Activated naive CD4-positive, alpha-beta T cell treated with anti-CD3 and anti-CD28 coated beads, Interleukin-2, amount 10 ng/mL, durations not matched to agents 7 days and 5 days (primary cell): ENCODE measurements at places on chromosomes 5 and 9.

- DNase-seq: no peak
These were observed 172.5 kb downstream of the CRB2 start for GRCh38 chr9:123528501-123528900.

- peak; percentile 28 for DNase-seq
These were observed 11.6 kb downstream of the NAIP start for GRCh38 chr5:71013575-71013974.

DNA sequence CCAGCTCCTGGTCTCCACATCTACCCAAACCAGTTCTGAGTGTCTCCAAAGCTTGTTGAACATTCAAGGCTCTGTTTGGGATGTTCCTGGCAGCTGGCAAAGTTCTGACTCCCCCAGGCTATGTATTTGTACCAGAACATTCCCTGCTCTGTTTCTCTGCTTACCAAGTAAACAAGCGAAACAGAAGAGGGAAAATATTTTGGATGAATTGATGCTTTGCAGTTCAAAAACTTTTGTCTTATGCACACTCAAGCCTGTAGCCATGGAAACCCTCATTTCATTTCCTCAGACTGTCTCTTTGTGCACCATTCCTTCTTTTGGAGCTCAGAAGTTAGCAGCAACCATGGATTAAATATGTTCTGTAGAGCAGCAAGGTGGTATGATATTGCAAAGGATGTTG lies 145.8 kb downstream of the ACTL7B start:
- DNase-seq: no peak

GRCh38 chr5:181098762-181099601 lies 32.0 kb downstream of the OR2V1 start:
- no peak for DNase-seq

DNA sequence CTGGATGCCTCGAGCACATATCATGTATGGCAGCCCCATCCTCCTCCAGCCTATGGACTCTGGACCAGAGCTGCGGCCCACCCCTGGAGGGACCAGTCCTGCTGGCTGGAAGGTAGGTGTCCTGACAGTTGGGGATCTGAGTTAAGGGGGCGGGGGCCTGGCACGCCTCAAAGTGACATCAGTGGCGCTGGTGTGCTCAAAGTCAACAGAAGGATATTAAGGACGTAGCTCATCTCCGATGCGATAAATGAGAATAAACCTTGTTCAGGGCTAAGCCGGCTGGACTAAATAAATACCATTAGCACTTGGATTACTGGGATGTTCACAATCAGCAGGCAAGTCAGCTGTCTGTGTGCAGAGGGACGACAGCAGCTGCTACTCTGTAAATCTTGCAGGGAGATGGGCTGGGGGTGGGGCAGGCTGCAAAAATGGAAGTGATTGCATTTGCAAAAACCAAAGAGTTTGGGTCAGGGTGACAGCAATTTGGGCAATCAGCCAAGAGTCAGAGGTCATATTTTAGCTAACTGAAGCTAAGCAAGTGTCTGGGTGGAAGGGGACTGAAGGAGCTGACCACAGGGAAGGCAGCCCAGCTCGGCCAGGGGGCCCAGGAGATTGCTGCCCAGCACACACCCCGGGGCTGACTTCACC lies 80.0 kb upstream of the LRRTM2 start:
- no peak for DNase-seq

GRCh38 chr5:179375236-179375685 lies 30.0 kb upstream of the ADAMTS2 start:
- DNase-seq: no peak

DNA sequence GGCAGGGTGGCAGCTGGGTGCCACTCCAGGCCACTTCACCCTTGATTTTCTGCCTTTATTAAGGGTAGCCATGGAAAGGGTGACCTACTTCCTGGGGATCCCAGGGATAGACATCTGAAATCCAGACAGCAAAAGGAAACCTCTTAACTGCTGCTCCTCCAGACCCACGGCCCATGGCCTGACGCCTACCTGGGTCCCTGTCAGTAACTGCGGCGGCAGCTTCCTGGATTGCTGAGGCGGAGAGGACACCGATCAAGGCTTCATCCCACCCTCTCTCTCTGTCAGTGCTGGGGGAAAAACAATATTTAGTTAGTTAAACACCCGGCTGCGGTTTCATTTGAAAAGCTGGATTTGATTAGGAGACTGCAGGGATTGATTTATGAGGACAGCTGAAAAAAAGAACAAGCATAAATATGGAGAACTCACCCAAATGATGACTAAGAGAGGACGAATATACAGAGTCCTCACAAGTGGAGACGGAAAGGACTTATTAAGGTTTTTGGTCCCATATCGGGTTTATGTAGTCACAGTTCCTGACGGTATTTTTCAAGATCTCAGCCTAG lies 158.7 kb upstream of the KLF4 start:
- DNase-seq: no peak

DNA sequence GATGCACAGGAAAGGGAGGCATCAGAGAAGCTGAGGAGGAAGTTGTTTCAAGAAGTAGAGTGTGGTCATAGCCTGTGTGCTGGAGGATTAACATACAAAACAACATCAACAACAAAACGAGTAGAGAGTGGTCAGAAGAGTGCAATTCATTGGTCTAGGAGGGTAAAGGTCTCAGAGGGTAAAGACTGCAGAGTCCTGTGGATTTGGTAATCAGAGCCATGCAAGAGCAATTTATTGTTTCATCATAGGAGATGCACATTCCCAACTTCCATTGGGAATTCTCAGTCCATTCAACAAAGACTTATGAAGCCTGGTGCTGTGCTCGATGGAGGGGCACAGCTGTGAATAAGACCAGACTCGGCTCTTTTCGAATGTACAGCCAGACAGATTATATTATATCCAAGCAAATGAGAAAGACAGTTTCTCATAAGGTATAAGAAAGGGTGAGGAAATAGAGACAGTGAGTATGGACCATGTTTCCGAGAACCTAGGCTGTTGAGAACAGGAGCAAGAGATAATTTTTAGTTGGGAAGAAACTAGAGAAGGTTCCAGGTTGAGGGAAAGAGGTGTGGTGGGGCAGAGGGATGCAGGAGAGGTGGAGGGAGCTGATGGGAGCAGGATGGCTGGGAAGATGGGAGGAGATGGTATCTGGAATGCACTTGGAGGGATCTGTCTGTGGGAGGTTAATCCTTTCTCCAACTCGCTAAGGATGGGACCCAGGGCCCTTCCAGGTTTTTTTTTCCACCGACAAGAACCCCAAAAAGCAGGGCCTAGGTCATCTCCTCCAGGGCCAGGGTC lies 7.9 kb upstream of the MYORG start:
- no peak for DNase-seq

DNA sequence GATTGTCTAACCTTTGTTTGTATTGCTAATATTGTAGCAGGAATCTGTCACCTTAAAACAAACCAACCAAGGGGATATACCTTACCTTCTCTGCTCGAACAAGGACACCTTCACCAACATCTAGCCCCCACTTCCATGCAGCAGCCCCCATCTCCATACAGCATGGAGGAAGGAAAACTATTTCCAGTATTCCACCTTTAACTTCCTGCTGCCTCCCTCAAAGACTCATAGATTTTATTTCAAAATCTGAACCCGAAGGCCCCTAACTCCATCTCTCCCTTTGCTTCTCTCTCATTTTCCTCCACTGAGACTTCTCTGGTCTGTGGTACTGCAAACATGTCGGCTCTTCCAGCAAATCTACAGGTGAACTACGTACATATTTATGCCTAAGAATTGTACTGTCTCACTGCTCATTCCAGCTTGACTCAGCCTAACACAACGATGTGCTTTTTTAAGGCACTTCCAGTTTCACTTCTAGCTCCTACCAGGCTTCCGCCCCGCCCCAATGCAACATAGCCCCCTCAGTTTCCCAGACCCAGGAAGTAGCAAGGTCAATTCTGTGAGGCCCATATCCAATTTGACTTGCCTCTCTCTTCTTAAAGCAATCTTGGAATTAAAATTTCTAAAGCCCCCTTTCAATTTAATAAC lies 70.7 kb upstream of the RNF38 start:
- DNase-seq: peak; percentile 79

GRCh38 chr9:124029617-124030016 lies 18.0 kb downstream of the LHX2 start:
- DNase-seq: no peak

DNA sequence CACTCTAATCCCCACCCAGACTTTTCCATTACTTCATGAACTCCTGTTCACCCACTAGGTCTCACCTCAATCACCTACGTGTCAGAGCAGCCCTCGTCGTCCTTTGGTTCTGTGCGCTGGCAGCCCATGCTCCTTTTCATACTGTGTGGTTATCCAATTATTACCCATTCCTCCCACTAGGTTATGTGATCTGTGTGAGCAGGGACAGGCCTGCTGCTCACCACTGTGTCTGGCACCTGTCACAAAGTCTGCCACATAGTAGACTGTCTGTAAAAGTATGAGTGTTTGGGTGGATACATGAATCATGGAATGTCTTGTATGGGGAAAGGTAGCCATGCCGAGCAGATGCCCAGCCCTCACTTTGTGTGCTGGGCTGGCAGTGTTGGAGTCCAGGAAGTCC lies 12.1 kb upstream of the SMAD5 start:
- DNase-seq: no peak

- DNase-seq: peak; percentile 38
These were observed 58.1 kb downstream of the MARCHF3 start for GRCh38 chr5:126972062-126972895.

GRCh38 chr5:64861281-64861680 lies 92.6 kb downstream of the CWC27 start:
- DNase-seq: no peak

GRCh38 chr5:131224387-131225201 lies 39.3 kb upstream of the CDC42SE2 start:
- DNase-seq: peak; percentile 24

GRCh38 chr5:149747141-149747832 lies 17.2 kb downstream of the PPARGC1B start:
- DNase-seq: no peak

- DNase-seq: no peak
These were observed 107.6 kb downstream of the SIL1 start for GRCh38 chr5:139090581-139090980.

- DNase-seq: no peak
These were observed 82.6 kb downstream of the SYK start for GRCh38 chr9:90884178-90884577.

DNA sequence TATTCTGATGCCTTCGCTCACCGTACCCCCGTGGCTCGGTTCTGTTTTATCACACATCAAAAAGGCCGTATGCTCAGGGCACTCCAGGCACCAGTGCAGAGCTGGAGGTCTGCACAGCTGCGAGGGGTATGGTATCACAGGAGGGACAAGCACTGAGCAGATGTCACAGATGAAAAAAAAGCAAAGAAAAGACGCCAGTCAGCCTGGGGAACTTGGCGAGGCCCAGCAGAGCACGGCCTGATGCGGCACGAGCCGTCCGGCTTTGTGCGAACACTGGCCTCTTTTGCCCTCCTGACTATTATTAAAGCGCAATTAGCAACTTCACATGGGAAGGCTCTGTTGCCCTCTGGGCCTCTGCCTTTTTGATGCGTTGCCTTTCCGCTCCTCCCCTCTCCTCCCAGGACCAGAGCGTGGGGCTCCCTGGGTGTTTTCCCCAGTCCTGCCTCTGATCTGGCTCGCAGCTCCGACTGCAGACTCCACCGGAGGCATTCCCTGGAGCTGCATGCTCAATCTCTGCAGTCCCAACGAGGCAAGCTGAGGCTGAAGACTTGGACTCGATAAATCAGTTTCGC lies 44.4 kb downstream of the AK8 start:
- DNase-seq: no peak
